ENCODE measurements at places on chromosomes 1 and 21. TPM values are rescaled to one million over a fixed set of nuclear protein-coding genes. Genes with fewer than 3 reads are reported as not detected.
A peak's percentile ranks its signal among the peaks of the same experiment; 100 is the strongest.

Gene RIPK4
- total RNA-seq: 1.2 TPM

Gene OR2G6
- total RNA-seq: not detected

Gene ASAP3
- total RNA-seq: 27.0 TPM

Gene DPYD
- total RNA-seq: 36.6 TPM

Gene OBSCN
- total RNA-seq: 12.6 TPM

Gene RNU1-1
- not detected for total RNA-seq

Gene RGL1
- 37.4 TPM for total RNA-seq

DNA sequence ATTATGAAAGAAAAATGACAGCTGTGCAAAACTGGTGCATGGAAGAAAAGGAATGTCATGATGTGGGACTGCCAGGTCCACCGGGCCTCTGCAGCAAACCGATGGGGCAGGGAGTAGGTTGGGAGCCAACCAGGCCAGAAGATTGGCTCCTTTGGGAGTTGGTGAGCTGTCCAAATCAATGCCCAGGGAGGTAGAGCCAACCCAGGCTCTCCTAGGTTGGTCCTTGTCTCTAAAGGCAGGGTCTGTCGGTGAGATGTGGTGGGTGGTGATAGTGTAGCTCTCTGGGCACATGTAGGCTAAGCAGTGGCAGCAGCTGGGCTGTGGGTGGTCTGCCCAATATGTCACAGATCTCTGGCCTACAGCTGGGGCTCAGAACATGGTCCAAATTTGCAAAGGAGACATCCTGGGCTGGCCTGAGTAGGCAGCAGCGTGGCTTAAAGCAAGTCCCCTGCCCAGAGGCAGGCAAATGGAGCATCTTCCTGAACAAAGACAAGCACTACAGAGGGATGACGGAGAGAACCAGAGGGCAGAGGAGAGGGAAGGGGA, 61.2 kb upstream of the PRDX6 start:
- no peak for DNase-seq

DNA sequence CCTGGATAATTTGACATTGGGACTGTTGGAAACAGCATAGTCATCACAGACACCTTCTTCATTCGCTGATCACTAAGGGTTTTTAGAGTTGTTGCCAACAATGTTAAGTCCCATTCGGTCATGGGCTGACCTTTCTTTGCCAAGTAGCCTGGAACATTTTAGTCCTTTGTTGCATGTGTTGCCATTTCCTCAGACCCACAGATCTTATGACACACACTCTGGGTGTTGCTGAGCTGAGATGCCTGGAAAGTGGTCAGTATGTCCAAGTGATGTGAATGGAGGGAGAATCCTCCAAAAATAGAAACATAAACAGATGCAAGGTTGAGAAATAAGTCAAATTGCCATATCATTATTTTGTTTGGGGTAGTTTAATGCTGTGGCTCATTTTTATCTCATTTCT, 61.5 kb upstream of the GJA5 start:
- no peak for DNase-seq

DNA sequence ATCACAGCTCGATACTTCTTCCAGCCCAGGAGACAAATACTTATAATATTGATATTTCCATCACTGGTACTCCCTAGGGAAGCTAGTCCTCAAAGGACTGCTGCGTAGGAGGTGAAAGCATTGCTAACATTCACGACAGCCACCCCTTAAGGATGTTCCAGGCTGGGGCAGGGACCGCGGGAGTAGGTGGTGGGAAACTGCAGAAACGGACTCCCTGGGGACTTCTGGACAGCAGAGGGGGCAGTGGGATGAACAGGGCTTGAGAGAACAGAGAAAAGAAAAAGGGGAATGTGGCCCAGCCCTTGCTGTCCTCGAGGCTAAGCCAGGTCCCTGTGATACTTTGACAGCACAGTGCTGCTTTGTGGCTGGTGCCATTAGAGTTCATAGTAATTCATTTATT, 108.0 kb downstream of the HMGB4 start:
- no peak for DNase-seq

DNA sequence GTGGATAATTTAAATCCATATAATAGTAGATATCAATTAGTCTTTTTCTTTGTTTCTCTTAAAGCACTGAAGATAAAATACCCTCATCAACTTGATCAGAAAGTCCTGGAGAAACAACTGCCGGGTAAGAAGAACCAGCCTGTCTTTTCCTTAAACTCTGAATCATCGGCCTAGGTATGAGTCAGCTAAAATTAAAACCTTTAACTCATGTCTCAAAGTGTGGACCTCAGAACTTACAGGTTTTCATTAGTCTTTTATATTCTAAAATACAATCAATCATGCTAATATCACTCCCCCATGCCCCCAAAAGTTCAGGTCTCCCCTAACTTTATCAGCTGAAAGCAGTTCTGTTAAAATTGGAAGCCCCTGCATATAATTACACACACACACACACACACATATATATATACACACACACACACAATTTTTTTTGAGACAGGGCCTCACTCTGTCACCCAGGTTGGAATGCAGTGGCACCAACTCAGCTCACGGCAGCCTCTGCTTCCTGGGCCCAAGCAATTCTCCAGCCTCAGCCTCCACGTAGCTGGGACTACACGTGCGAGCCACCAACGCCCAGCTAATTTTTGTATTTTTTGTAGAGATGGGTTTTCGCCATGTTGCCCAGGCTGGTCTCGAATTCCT, 61.3 kb downstream of the B3GALNT2 start:
- no peak for DNase-seq

DNA sequence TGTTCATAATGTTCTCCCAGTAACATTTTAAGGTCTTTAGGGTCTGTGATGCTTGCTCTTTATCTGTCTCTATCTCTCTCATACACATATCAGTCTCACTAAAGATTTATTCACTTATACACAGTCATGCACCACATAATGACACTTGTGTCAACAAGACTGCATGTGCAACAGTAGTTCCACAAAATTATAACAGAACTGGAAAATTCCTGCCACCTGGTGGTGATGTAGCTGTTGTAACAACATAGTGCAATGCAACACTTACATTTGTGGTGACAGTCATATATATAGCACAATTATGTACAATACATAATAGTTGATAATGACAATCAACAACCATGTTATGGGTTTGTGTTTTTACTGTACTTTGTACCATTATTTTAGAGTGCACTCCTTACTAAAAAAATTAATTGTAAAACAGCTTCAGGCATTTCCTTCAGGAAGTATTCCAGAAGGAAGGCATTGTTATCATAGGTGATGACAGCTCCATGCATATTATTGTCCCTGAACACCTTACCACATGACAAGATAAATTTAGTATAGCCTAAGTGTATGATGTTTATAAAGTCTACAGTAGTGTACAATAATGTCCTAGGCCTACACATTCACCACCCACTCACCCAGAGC, 8.1 kb downstream of the TDRD5 start:
- no peak for DNase-seq

- no peak for DNase-seq
Observed at GRCh38 chr21:18164933-18165332, 79.7 kb upstream of the CHODL start.

DNA sequence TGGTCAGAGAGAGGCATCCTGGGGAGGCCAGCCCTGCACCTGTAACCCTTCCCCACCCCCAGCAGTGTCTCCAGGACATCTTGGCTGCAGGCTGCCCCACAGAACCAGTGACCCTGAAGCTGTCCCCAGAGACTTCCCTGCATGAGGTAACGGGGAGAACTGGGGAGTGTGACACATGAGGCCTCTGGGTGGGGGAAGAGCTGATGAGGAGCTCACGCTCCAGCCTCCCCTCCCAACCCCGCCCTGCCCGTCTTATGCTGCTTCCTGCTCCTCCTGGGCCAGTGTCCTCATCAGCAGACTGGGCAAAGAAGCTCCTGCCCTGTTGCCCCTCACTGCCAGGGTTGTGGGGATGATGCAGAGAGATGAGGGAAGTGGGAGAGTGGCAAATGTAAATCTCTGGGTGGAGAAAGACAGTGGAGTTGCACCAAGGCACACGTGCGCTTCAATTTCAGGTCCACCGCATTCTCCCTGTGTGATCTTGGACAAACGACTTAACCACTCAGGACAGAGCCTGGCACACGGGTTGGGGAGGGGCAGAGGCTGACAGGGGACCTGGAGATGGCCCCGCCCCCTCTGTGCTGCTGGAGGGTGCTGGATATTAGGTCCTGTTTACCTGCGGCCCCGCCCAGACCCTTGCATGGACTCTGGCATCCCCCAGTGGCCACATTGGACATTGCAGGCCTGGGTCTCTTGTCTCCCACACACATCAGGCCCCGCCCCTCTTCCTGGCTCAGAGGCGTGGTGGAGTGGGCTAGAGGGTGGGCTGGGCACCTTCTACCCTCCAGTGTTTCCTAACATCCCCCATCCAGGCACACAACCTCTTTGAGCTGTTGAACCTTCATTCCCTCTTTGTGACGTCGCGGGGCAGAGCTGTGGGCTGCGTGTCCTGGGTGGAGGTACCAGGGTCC, 12.3 kb downstream of the CLCNKB start:
- peak; percentile 95 for DNase-seq

DNA sequence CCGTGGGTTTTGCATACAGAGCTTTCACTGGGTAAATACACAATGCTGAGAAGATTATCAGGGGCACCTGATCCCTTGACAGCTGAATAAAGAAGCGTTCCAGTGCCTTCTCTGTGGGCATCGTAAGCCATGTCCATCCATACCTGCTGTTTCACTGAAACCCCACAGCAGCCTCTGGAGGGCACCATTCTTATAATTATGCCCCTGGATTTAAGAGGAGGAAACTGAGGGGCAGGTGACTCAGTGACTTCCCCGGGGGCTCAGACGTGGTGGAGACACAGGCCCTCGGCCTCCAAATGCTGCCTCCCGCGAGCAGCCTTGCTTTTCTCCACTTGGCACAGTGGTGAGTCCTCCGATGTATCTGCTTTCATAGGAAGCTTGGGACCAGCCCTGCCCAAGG, 56.7 kb downstream of the B3GALT5 start:
- no peak for DNase-seq
